CD4-positive, alpha-beta T cell treated with Interleukin-12 subunit alpha and Interleukin-12 subunit beta, for 1 hour (primary cell): ENCODE measurements at places on chromosomes 13 and 19.

- no peak for DNase-seq
These were observed 105.2 kb downstream of the SLITRK6 start for GRCh38 chr13:85693889-85694511.

DNA sequence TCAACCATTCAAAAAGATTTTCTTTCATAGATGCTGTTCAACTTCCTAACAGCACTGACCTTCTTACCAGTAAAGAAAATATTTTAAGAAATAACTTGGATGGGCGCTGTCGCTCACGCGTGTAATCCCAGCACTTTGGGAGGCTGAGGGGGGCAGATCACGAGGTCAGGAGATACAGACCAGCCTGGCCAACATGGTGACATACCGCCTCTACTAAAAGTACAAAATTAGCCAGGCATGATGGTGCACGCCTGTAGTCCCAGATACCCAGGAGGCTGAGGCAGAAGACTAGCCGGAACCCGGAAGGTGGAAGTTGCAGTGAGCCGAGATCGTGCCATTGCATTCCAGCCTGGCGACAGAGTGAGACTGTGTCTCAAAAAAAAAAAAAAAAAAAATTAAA lies 865.7 kb upstream of the SLC10A2 start:
- DNase-seq = no peak

- no peak for DNase-seq
These were observed 90.8 kb upstream of the USP29 start for GRCh38 chr19:57028804-57029525.

DNA sequence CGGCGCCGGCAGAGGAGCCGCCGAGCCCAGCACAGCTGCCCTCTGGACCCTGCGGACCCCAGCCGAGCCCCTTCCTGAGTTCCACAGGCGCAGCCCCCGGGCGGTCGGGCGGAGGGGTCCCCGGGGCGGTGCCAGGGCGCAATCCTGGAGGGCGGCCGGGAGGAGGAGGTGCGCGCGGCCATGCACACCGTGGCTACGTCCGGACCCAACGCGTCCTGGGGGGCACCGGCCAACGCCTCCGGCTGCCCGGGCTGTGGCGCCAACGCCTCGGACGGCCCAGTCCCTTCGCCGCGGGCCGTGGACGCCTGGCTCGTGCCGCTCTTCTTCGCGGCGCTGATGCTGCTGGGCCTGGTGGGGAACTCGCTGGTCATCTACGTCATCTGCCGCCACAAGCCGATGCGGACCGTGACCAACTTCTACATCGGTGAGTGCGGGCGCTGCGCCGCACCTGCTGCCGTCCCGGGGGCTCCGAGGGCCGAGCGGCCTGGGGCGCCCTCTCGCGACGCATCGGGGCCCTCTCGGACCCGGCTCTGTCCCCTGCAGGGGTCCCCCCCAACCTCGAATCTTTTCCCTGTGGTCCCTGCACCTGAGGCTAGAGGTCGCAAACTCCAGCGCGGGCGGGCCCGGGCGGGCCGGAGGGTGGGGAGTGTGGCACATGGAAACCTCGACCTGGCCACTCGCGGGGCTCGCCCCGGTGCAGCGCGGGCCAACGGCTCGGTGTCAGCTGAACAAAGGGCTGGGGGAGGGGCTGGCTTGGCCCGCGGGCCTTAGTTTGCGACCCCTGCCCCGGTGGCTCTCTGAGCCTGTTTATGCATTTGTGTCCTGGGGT lies at the start of gene KISS1R:
Gene KISS1R, plus strand, starts transcription at position 11 of the 829 bp plus-strand sequence. Its CDS starts 170 bp downstream, at position 181.
- DNase-seq = peak; percentile 65

GRCh38 chr13:111555268-111555808 lies 234.9 kb downstream of the TEX29 start:
- no peak for DNase-seq

- DNase-seq = no peak
These were observed 118.5 kb downstream of the ATP8A2 start for GRCh38 chr13:25490236-25490635.

GRCh38 chr13:67048084-67048820 lies 181.9 kb downstream of the PCDH9 start:
- no peak for DNase-seq

GRCh38 chr19:39329948-39330347 lies 5.9 kb downstream of the GMFG start:
- no peak for DNase-seq

- DNase-seq = no peak
These were observed 26.2 kb downstream of the RAP2A start for GRCh38 chr13:97460004-97460775.

DNA sequence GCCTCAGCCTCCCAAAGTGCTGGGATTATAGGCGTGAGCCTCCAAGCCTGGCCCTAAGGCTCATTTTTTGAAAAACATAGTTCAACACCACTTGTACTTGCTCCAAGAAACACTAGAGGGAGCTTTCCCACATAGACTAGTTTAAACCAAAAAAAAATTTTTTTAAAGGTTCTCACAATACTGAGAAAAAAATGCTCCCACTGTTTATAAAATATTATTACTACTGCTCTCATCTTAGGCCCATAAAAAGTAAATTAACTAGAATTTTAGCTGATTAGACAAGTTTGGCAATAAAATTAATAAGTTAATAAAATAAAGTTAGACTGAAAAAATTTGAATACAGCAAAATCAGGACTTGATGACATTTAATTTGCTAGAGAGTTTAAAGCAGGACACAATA lies 109.5 kb downstream of the TBC1D4 start:
- peak; percentile 48 for DNase-seq

GRCh38 chr19:36169084-36169760 lies 17.0 kb upstream of the COX7A1 start:
- DNase-seq = no peak

GRCh38 chr13:58953638-58954037 lies 1210.1 kb downstream of the DIAPH3 start:
- no peak for DNase-seq

GRCh38 chr19:18419699-18420460 lies 682 bp downstream of the SSBP4 start:
- peak; percentile 66 for DNase-seq

DNA sequence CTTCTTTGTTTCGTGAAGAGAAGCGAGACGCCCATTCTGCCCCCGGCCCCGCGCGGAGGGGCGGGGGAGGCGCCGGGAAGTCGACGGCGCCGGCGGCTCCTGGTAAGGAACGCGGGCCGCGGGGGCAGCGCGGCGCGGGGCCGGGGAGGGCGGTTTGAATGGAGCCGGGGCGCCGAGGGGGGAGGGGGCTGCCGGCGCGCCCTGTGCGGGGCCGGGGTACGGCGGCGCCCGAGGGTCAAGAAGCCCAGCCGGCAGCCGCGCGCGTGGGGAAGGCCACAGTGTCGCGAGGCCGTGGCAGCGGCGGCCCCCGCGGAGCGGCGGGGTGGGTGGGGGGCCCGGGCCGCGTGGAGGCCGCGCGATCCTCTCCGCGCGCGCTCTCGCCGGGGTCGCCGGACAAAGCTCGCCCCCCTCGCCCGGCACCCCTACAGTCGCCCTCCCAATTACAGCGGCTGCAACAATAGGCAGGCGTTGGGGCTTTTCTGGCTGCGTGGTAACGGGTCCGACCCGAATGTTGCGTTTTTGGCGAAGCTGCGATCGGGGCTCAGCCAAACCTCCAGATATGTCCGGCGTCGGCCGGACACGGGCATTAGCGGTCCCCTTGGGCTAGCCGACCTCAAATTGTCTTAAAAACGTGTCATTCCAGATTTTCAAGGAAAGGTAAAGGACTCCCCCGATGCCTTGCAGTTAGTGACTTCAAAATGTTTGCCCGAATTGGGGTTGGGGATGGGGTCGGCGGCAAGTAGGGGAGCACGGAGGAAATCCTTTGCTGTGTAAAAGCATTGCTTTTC lies 437 bp downstream of the SMARCA4 start:
- DNase-seq = peak; percentile 9

DNA sequence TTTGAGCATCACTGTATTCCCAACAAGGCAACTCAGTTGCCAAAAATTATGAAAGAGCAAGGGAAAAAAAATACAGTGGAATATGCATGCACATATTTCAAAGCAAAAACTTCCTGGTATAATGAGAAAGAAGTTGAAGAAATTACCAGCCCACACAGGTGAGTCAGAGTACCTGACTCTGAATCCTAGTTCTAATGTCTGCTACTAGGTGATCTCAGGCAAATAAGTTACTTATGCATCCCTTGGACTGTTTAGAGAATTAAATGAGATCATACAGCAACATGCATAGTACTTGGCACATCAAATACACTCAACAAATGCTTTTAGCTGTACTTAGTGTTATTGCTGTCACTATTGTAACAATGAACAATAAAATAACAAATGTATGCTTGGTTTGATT lies 144.9 kb downstream of the MIPEP start:
- DNase-seq = no peak

DNA sequence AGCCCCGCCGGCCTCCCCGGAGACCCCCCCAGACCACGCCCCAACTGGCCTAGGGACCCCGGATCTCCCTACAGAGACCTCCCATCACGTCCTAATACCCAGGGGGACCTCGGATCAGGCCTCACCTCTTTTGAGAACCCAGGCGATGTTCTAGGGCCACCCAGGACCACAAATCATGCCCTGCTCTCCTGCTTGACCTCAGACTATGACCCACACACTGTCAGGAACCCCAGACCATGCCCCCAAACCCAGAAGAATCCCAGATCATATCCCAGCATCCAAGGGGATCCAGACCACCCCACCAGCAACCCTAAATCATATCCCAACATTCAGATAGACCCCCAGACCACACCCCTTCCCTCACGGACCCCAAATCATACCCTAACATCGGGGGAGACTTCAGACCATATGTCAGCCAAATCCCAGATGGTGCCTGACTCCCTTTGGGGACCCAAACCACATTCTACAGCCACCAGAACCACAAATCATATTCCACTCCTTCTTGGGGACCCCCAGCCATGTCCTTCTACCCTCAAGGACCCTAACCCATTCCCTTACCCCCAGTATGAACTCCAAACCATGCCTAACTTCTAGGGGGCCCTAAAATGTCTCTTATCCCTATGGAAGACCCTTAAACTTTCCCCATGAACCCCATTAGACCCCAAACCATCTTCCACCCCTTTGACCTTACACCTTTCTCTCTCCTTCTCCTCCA lies 611 bp upstream of the LRFN1 start:
- no peak for DNase-seq

- DNase-seq = no peak
These were observed 9.5 kb downstream of the RUBCNL start for GRCh38 chr13:46377554-46377953.

DNA sequence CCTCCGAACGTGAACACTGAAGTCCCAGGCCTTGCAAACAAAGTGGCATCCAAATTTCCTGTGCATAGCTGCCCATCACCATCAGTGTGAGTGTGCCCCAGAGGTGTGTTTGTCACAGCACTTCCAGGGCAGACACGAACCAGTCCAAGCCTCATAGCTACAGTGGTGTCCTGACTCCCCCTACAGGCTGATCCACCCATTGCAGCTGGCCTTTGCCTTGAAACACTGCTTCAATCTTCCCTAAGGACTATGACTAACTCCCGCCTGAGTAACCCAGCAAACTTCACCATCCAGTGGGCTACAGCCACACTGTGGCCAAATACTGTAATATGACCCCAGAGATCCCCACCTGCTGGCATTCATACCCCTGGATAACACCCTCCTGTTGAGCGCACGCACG lies 3.9 kb downstream of the ZNF266 start:
- DNase-seq = peak; percentile 29

- no peak for DNase-seq
These were observed 10.6 kb upstream of the CEACAM4 start for GRCh38 chr19:41637484-41637883.

DNA sequence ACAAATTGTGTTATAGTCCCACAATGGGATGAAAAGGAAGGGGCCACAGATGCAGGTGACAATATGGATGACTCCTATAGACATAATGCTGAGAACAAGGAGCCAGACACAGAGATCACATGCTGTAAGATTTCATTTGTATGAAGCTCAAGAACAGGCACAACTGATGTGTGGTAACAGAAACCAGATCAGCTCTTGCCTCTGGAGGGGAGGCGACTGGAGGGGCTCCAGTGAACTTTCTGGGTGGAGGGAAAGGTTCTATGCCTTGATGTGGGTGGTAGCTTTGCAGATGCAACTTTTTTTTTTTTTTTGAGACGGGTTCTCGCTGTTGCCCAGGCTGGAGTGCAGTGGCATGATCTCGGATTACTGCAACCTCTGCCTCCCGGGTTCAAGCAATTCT lies 6.0 kb upstream of the RABAC1 start:
- no peak for DNase-seq

- peak; percentile 59 for DNase-seq
These were observed 934 bp downstream of the N4BP2L2 start for GRCh38 chr13:32537580-32538142.

DNA sequence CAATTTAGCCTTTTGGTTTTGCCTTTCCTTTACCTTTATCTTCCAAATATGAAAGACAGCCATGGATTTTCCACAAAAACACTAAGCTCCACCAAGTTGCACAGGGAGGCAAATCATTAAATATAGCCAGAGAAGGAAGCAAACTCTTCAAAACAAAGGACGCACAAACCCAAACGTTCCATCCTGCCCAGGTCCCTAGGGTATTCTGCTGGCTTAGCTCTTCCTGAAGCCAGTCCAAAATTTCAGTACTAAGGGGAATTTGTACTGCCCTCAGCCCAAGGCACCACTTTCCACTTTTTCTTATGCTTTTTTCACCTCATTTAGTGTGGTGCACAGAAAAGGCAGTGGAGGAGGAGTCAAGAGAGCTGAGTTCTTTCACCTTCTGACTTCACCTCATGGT lies 169.9 kb downstream of the FLT1 start:
- no peak for DNase-seq

- no peak for DNase-seq
These were observed 41.1 kb downstream of the PIBF1 start for GRCh38 chr13:72823081-72823480.

DNA sequence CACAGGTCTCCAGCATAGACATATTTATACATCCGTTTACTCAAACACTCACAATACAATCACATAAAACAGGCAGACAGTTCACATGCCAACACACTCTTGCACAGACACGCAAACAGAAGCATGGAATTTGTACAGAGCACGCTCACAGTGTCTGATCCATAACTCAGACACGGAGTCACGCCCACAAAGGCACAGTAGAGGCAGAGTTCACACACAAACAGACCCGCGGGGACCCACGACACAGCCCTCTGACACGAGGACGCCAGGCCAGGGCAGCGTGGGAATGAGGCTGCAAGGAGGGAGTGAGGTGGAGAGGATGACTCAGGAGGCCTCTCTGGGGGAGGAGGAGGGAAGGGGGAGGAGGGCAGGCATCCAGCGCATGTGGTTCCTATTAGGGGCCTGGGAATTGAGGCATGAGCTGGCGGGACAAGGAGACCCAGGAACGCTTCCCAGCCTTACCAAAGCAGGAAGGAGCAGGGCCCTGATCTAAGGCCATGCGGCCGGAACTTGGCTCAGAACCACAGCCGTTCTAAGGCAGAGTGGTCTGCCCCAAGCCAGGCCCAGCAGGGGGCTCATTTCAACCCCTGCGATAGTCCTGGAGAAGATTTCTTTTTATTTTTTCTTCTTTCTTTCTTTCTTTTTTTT lies 9.1 kb upstream of the OLFM2 start:
- DNase-seq = no peak
